ENCODE measurements at places on chromosomes 1 and 21.

GRCh38 chr21:29056538-29057050 is 16.9 kb downstream of the CCT8 start:
- DNase-seq = no peak

DNA sequence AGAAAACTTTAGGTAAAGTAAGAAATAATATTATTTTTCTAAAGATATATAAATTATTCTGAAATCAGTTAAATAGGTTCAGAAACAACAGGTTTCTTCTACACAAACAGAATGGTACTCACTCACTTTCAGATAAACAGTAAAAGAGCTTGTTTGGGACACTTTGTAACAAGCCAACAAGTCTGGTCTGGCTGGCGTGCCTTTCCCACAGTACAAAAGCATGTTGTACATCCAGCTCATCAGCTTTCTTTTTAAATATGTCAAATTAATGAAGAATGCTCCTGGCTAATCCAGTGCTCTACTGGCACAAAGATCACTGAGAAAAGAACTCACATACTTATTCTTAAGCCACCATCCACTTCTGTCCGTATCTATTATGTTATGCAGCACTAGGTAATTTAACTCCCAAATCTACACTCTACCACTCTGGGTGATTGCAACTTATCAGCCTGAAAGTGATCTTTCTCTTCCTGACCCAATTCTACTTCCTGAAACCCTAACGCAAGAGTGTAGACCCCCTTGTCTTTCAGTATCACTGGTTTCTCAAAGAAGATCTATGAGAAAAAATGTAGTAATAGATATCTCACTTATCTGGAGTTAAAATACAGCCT is 32.6 kb downstream of the TRIT1 start:
- no peak for DNase-seq

- no peak for DNase-seq
Measured at GRCh38 chr1:183277821-183278738, 92.0 kb downstream of the LAMC2 start.

- peak; percentile 95 for DNase-seq
Measured at GRCh38 chr1:204806943-204807687, 63.5 kb upstream of the NFASC start.

- DNase-seq = no peak
Measured at GRCh38 chr1:195766709-195767108, 841.5 kb downstream of the KCNT2 start.

- no peak for DNase-seq
Measured at GRCh38 chr1:174044418-174045222, 22.5 kb upstream of the RC3H1 start.

DNA sequence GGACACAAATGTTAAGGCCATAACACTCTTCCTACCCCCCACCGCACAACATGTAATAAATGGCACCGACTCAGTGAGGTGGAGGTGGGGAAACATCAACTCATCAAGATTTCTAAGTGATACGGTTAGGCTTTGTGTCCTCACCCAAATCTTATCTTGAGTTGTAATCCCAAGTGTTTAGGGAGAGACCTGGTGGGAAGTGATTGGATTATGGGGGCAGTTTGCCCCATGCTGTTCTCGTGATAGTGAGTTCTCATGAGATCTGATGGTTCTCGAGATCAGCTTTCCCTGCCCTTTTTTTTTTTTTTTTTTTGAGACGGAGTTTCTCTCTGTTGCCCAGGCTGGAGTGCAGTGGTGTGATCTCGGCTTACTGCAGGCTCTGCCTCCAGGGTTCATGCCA is 51.0 kb upstream of the ACTL8 start:
- DNase-seq = no peak

- DNase-seq = no peak
Measured at GRCh38 chr1:212621043-212621948, 12.7 kb downstream of the ATF3 start.

DNA sequence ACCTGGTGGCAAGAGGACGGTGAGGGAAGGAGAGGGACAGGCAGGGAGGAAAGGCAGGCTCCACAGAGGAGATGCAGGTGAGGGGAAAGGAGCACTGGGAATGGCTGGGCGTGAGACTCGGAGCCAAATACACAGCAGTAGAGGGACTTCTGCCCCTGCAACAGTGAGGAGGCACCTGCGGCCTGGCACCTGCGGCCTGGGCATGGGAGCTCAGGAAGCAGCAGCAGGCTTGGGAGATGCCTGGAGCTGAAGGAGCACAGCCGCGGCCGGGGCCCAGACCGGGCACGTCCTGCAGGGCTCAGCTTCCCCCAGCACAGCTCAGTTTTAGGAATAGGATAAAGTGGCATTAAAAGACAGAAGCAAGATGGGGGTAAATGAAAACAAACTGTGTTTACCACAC is 20.9 kb upstream of the TSPEAR start:
- DNase-seq = no peak

- no peak for DNase-seq
Measured at GRCh38 chr1:9942399-9942938, 722 bp downstream of the LZIC start.

DNA sequence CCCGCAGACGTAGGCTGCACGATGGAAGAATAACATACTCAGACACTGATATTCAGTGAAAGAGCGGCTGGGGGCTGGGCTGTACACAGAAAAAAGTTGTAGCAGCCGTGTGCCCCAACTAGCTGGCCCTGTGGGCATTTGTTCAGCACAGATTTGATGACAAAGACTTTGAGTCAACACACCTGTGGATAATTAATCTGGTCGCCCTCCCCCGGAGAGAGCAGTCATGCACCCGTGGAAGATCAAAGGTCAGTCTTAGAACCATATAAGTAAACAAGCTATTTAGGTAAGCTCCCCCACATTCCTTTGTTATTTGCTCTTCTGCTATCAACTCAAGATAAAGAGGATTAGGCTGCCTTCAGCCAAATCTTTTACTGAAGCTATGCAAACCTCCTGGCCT is 148.4 kb upstream of the HMCN1 start:
- DNase-seq = no peak

- no peak for DNase-seq
Measured at GRCh38 chr1:94236013-94236491, 1.3 kb downstream of the ARHGAP29 start.

- DNase-seq = no peak
Measured at GRCh38 chr1:174239541-174239940, 80.2 kb downstream of the RABGAP1L start.
